ENCODE measurements at places on chromosomes 7 and 10.
A peak's percentile ranks its signal among the peaks of the same experiment; 100 is the strongest.

DNA sequence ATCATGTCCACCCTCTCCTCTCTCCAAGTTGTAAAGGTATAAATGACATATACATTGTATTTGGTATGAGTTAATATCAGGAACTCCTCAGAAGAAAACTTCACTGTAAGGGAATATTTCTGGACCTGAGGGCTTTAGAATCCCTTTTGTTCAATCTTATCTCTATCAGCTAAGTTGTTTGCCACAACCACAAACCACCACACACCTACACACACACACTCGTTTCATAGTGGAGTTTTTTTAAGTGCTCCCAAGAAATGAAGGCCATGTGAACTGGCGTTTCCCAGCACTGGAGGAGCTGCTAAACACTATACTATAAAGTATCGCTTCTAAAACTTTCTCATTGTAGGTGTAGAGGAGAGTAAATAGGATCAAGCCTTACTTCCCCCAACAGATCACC is 64.8 kb upstream of the GHITM start:
- no peak for DNase-seq

- DNase-seq = no peak
Observed at GRCh38 chr7:66913118-66914037, 7.6 kb upstream of the TMEM248 start.

DNA sequence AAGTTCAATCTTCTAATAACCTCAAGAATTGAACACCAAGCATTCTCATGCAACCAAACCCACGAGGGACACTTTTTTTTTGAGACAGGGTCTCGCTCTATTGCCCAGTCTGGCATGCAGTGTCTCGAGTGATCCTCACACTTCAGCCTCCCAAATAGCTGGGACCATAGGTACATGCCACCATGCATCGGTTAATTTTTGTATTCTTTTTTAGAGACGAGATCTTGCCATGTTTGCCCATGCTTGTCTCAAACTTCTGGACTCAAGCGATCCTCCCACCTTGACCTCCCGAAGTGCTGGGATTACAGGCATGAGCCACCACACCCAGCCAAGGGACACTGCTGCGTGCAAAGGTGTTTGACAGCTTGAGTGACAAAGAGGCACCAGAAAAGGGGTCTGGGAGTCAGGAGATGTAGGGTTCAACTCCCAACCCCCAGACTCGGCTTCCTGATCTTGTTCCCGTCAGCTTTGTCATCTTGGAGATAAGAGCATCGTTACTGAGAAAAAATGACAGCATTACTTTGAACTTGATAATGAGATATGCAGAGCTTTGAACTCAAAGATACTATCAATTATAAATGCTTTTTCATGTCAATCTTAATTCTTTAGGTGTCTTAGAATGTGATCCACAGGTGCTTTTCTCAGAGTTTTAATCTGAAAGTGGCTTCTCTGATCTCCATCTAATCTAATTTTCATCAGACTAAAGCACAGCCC is 1.6 kb upstream of the CYTH3 start:
- no peak for DNase-seq

- DNase-seq = no peak
Observed at GRCh38 chr10:124138883-124139348, 45.5 kb upstream of the CHST15 start.

DNA sequence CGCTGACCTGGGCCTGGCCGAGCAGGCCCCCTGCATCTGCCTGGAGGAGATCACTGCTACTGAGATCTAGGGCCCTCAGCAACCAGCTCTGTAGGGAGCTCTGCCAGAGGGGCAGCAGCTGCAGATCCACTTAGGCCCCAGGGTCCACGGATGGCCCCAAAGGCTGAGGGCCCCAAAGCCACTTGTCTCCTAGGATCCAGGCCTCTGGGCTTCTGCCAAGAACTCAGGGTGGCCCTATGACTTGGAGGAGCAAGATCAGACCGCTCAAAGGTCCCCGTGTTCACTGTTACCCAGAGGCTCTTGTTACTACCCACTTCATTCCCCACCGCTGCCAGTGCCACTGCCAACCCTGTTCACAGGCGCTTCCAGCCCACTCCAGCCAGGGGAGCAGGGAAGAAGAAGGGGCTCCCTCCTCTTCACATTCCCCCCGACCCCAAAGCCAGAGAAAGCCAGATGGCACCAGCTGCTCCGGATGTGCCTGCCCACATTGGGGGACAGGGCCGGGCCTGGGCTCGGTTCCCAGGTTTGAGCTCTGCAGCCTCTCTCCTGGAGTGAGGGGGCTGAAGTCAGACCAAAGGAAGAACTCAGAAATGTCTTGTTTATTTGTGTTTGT is 7.6 kb downstream of the LZTS2 start:
- no peak for DNase-seq

GRCh38 chr7:98613601-98614425 is 3.3 kb upstream of the NPTX2 start:
- DNase-seq = no peak

DNA sequence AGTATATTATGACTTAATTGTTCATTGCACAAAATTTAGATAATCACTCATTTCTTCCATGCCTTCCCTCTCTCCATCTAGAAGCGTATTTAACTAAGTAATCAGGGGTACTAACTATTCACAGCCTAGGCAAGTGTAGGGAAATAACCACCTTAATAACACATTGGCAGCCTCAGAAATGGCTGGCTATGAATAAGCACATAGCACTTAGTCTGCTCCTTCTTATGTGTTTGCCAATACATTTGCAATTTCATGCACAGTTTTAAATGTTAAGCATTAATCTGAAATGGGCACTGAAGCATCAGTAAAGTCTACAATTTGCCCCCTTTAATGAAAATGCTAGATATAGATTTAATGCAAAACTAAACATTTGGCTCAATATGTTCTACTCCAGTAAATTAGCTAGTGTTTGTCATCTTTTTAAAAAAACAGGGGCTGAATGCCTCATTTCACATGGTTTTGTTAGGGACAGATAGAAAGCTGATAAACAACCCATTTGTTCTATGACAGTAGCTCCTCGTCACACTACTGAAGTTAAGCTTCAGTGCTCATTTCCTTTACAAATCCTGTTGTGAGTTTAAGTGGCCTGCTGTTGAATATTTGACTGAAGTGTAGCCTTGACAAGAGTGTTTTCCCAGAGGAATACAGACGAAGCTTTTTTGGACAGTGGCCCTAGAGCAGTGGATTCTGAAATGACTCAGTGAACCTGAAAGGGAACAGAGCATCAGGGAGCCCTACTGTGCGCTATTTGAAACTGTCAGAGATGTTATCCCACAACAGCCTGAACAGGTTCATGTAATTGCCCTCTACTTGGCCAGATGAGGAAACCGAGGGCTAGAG is 30.5 kb downstream of the HHEX start:
- DNase-seq = no peak

DNA sequence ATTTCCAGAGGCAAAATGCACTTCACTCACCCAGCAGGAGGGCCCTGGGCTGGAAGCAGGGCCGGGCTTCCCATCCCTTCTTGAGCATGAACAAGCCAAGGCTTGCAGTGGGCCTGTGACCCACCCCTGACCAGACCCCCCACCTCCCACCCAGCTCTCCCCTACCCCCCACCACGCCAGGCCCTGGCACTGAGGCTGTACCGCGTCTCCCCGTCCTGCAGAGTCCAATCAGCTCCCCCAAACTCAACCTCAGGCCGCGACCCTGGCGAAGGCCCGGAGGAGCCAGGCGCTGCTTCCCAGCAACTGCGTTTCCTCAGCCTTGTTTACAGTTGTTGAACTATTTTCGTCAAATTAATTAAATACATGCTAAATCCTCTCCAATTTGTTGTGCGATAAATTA is 16.9 kb upstream of the MYL10 start:
- DNase-seq = no peak

- DNase-seq = peak; percentile 42
Observed at GRCh38 chr10:71888623-71889387, 37.8 kb upstream of the PSAP start.

DNA sequence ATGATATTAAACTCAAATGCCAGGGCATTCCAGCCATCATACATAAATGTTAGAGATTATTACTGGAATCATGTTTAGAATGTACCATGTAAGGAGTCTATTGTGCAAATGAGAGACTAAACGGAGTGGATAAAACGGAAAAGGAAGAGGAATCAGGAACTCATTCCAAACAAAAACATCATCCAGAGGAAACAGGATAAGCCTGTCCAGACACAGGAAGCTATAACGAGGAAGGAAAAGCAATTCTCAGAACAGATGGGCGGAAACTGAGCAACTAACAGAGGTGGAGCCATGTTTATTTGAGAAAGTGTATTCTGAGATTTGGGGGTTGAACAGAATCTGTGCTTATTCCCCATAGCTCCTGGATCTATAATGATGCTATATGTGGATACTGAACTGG is 52.3 kb upstream of the TRIM24 start:
- no peak for DNase-seq

- no peak for DNase-seq
Observed at GRCh38 chr10:131034451-131034850, 277.1 kb downstream of the TCERG1L start.

- DNase-seq = no peak
Observed at GRCh38 chr10:33290321-33291052, 44.0 kb downstream of the NRP1 start.

DNA sequence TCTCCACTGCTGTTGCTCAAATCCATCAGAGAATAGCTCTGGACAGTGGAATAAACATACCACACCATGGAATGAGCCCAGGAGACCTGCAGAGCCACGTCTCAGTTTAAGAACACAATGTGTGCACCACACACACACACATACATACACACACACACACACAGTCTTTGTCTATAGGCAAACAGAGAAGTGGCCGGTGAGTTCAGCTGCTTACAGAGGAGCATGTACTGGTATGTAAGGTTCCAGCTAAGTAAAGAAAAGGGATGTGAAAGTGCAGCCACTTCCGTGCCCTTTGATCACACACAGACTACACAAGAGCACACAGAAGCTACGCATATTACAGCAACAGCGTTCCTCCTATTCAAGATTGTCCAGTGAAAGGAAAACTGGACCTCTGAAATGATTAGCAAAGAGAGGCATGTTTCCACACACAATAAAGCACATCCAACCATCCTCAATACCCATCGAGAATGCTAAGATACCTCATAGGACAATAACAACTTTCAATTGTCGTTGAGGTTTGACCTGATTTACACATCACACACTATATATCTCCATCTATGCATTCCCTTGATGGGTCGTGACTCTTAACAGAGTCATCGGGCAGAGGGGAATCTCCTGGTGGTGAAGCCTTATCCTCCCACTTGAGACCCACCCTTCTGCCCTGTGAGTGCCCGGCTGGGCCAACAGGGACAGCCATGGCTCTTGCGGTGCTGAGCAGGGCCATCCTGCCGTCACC is 23.6 kb downstream of the SLC35B4 start:
- DNase-seq = no peak

GRCh38 chr7:134444961-134445315 is 14.0 kb downstream of the AKR1B1 start:
- DNase-seq = no peak

DNA sequence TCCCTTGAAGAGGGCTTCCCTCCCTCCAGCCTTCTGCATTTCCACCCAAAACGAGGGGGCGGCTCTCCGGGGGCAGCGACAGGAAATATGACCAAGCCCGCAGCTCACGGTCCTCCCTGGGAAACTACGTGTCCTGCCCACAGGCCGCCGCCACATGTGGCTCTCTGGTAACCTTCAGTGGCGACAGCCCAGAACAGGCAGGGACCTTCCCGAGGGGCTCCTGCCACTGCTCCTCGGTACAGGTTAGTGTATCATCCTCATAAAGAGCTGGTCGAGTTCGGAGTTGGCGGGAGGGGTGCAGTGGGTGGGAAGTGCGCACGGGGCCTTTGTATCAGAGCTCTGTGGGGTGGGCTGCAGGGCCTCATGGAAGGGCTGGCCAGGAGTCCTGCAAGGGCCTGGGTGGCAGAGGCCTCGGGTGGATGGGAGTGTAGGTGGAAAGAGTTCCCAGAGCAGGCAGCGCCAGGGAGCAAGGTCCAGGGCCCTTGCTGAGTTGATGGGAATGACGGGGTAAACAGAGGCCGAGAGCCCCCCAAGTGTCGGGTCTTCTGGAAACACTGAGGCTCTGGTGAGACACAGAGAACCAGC is 66.0 kb downstream of the TCERG1L start:
- no peak for DNase-seq

DNA sequence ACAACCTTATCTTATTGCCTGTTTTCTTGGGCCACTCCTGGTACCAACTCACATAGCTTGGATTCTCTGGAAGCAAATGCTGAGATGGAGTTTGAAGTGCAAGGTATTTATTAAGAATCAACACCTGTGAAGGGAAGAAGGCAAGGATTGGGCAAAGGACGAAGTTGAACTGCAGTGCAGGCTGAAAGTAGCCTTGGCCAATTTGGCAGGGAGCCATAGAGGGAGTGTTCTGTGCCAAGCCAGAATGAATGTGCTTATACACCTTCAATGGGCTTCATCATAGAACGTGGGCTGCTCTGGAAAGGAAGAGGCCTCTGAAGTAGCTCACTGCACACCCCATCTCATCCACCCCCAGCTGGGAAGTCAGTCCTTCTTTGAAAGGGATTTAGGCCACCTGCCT is 79.8 kb upstream of the IFRD1 start:
- DNase-seq = no peak

GRCh38 chr10:100725869-100726426 is 19.4 kb upstream of the PAX2 start:
- DNase-seq = no peak

DNA sequence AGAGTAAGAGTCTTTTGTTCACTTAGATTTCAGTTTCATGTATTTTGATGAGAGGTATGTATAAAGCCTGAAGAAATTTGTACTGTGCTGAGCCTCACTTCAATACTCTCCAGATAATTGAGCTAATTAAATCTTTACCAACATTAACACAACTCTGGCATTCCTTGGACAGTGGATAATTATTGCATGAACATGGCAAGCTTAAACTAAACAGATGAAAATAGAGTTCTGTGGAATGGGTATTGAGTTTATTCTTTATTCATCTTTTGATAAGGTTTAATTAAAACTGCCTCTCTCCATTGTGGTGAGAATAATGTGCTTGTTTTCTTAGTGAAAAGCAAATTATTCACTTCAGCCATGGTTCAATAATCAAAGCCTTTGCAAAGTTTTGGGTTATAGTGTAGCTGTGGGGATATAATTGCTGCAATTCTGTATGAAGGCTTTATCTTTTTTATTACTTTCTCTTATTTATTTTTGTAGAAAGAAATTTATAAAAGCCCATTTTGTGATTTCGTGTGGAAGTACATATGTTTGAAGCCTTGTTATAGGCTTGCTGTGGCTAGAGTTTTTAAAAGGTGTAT is 126.4 kb upstream of the FZD1 start:
- DNase-seq = no peak

Data from activated CD4-positive, alpha-beta T cell treated with anti-CD3 and anti-CD28 coated beads for 4 hours (primary cell).